ENCODE measurements at places on chromosomes 13 and 19. TPM values are rescaled to one million over a fixed set of nuclear protein-coding genes. Genes with fewer than 3 reads are reported as not detected.
A peak's percentile ranks its signal among the peaks of the same experiment; 100 is the strongest.

Gene DAND5
- total RNA-seq = not detected

Gene CARS2
- 60.9 TPM for total RNA-seq

Gene APC2
- total RNA-seq = 1.7 TPM

Gene PAK4
- 22.9 TPM for total RNA-seq

Gene CTXN1
- 4.1 TPM for total RNA-seq

Gene SRRM5
- 0.84 TPM for total RNA-seq

Gene COL4A1
- 385 TPM for total RNA-seq

Gene MYH14
- 15.3 TPM for total RNA-seq

Gene KL
- total RNA-seq = 6.9 TPM

Gene ZNF317
- total RNA-seq = 18.6 TPM

Gene KLK3
- not detected for total RNA-seq

DNA sequence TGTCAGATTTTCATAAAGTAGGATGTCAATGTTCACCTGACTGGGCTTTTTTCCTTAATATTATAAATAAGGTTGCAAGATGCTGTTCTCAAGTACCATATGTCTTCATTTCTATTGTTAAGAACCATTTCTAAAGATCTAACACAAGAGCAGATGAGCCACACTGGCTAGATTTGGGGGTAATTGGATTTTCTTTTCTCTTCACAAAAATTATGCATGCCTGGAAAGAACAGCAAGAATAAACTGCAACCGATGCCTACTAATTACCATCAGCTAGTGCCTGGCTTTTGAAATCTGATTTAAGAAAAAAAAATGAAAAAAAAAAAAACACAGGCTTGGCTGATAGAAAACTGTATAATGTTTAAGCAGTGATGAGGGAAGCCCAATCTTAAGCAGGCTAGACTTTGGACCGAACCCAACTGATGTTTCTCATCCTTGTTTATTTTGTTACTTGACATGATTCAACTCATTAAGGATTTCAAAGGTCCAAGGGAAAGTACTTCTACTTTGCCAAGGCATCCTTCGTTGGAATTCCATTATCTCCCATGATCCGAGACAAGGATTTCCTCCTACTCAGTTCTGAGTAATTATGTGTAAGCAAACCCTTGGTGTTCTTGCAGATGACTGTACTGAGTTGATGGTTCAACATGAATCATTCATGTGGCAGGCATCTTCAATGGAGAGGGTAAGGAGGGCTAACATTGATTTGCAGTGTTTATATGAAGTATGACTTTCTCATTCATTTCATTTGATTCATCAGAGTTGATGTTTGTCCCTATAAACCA lies 300.5 kb downstream of the SPRY2 start:
- no peak overlapping the region for H3K27ac ChIP-seq
- DNase-seq = no peak
- H3K36me3 ChIP-seq = no peaks in the 10 kb centered on the region
- peaks cover 27% of the 10 kb centered on the region for H3K4me1 ChIP-seq
- H3K27me3 ChIP-seq = no peaks in the 10 kb centered on the region

DNA sequence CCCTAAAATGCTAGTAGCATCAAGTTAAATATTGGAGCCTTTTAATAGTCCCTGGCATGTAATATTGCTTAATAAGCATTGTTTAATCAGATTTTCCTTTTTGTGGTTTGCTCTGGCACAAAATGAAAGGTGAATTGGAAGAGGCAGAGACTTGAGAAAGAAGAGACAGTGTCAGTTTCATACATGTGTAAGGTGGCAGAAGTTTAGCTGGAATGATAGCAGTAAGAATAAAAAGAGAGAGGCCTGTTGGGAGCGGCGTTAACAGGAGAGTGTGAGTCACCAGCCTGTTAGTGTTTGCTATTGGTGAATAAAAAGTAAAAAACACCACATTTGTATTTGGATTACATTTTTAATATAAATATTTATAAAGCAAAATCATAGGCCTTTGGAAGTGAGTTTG lies 145.3 kb downstream of the PDS5B start:
- H3K4me1 ChIP-seq = peaks cover 8% of the 10 kb centered on the region
- H3K27me3 ChIP-seq = no peaks in the 10 kb centered on the region
- no peak for DNase-seq
- no peaks in the 10 kb centered on the region for H3K36me3 ChIP-seq
- H3K27ac ChIP-seq = no peak overlapping the region

DNA sequence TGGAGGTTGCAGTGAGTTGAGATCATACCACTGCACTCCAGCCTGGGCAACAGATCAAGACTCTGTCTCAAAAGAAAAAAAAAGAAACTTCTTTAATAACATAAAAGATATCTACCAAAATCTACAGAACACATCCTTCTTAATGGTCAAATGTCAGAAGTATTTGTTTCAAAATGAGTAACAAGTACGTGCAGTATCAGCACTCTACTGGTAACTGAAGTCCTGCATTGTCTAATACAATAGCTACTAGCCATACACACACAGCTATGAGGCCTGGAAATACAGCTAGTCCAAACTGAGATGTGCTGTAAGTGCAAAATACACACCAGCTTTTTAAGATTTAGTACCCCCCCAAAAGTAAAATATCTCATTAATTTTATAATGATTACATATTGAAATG lies 88.1 kb downstream of the TSC22D1 start:
- DNase-seq = no peak
- no peak overlapping the region for H3K4me3 ChIP-seq
- H3K27me3 ChIP-seq = no peaks in the 10 kb centered on the region
- H3K36me3 ChIP-seq = no peaks in the 10 kb centered on the region
- no peak overlapping the region for H3K27ac ChIP-seq

GRCh38 chr13:51881296-51881695 lies 19.5 kb downstream of the CCDC70 start:
- H3K27ac ChIP-seq = no peak overlapping the region
- no peak for DNase-seq
- no peaks in the 10 kb centered on the region for H3K36me3 ChIP-seq
- H3K4me3 ChIP-seq = no peak overlapping the region
- no peaks in the 10 kb centered on the region for H3K4me1 ChIP-seq
- no peaks in the 10 kb centered on the region for H3K27me3 ChIP-seq

DNA sequence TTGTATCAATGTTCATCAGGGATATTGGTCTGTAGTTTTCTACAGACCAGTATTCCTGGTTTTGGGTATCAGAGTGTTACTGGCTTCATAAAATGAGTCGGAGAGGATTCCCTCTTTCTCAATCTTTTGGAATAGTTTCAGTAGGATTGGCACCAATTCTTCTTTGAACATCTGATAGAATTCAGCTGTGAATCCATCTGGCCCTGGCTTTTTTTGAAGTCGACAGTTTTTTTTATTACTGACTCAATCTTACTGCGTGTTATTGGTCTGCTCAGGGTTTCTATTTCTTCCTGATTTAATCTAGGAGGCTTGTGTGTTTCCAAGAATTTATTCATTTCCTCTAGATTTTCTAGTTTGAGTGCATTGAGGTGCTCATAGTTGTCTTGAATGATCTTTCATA lies 11.4 kb downstream of the TEX26 start:
- no peaks in the 10 kb centered on the region for H3K36me3 ChIP-seq
- no peak for DNase-seq
- no peaks in the 10 kb centered on the region for H3K27me3 ChIP-seq
- H3K27ac ChIP-seq = no peak overlapping the region

- H3K4me1 ChIP-seq = peaks cover 44% of the 10 kb centered on the region
- H3K27ac ChIP-seq = no peak overlapping the region
- peaks cover 95% of the 10 kb centered on the region for H3K27me3 ChIP-seq
- H3K36me3 ChIP-seq = no peaks in the 10 kb centered on the region
Observed at GRCh38 chr13:99976575-99976974, 5.0 kb upstream of the ZIC5 start.

- no peak for DNase-seq
- no peak overlapping the region for H3K4me3 ChIP-seq
- no peaks in the 10 kb centered on the region for H3K36me3 ChIP-seq
- no peaks in the 10 kb centered on the region for H3K4me1 ChIP-seq
- H3K27me3 ChIP-seq = no peaks in the 10 kb centered on the region
Observed at GRCh38 chr19:30856376-30856775, 484.2 kb downstream of the ZNF536 start.

- no peaks in the 10 kb centered on the region for H3K36me3 ChIP-seq
- H3K4me1 ChIP-seq = peaks cover 18% of the 10 kb centered on the region
- DNase-seq = no peak
- H3K4me3 ChIP-seq = no peak overlapping the region
- no peak overlapping the region for H3K27ac ChIP-seq
Observed at GRCh38 chr19:50654882-50655281, 5.6 kb downstream of the C19orf81 start.

- H3K27me3 ChIP-seq = no peaks in the 10 kb centered on the region
- peaks cover 100% of the 10 kb centered on the region for H3K36me3 ChIP-seq
- no peak overlapping the region for H3K4me3 ChIP-seq
- H3K27ac ChIP-seq = no peak overlapping the region
Observed at GRCh38 chr19:11018179-11018578, 57.3 kb downstream of the SMARCA4 start.

DNA sequence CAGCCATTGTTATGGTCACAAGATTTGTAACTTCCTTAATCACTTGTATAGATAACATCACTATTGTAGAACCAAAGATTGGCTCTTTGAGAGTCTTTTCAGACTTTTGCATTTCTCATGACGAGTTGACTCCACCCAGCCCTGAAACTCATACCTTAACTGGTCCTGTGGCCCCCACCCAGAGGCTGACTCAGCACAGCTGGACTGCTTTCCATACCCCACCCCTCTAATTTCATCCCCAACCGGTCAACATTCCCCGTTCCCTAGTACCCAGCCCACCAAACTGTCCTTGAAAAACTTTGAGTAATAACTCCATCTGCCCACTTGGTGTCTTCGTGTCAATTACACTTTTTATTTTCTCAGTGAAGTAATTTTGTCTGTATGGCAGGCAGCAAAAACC lies 32.1 kb upstream of the SLITRK1 start:
- H3K27ac ChIP-seq = no peak overlapping the region
- H3K36me3 ChIP-seq = no peaks in the 10 kb centered on the region
- H3K4me3 ChIP-seq = no peak overlapping the region
- H3K27me3 ChIP-seq = no peaks in the 10 kb centered on the region
- no peak for DNase-seq

DNA sequence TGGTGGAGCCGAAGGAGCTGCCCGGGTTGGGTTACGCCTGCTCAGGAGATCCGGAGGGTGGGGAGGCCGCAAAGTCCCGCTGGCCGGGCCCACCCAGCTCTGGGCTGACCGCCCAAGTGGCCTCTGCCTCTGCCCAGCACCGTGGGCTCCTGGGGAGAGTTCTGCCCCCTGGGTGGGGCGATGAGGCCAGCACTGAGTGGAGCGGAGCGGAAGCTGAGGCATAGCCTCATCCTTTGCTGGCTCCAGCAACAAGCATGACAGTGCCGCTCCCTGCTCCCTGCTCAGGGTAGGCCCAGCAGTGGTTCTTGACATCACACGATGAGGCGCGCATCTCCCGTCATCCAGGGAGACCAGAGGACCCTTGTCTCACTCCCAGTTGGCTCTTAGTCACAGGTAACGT lies 22.5 kb downstream of the CCDC8 start:
- DNase-seq = no peak
- H3K36me3 ChIP-seq = peaks cover 10% of the 10 kb centered on the region
- H3K27me3 ChIP-seq = no peaks in the 10 kb centered on the region
- no peak overlapping the region for H3K4me3 ChIP-seq

- no peak overlapping the region for H3K4me3 ChIP-seq
- H3K4me1 ChIP-seq = no peaks in the 10 kb centered on the region
- DNase-seq = no peak
- no peaks in the 10 kb centered on the region for H3K36me3 ChIP-seq
- H3K27ac ChIP-seq = no peak overlapping the region
- no peaks in the 10 kb centered on the region for H3K27me3 ChIP-seq
Observed at GRCh38 chr19:57338877-57339276, 12.2 kb upstream of the ZNF304 start.

DNA sequence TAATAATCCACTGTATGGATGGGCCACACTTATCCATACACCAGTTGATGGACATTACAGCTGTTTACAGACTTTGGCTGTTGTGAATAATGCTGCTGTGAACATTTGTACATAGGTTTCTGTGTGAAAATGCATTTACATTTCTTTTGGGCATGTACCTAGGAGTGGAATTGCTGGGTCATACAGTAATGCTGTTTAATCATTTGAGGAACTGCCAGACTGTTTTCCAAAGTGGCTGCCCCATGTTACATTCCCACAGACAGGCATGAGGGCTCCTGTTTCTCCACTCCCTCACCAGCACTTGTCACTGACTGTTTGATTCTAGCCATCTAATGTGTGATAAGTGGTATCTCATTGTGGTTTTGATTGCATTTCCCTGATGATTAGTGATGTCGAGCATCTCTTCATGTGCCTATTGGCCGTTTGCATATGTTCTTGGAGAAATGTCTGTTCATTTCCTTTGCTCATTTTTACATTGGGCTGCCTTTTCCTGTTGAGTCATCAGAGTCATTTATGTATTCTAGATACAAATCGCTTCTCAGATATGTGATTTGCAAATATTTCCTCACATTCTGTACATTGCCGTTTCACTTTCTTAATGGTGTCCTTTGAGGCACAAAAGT lies 12.8 kb downstream of the TMEM255B start:
- H3K36me3 ChIP-seq = peaks cover 24% of the 10 kb centered on the region
- no peak overlapping the region for H3K4me3 ChIP-seq
- H3K27ac ChIP-seq = no peak overlapping the region
- H3K4me1 ChIP-seq = no peaks in the 10 kb centered on the region

GRCh38 chr13:36275190-36276002 lies 22.2 kb downstream of the CCDC169 start:
- no peaks in the 10 kb centered on the region for H3K27me3 ChIP-seq
- peak; percentile 83 for DNase-seq
- H3K36me3 ChIP-seq = no peaks in the 10 kb centered on the region
- no peaks in the 10 kb centered on the region for H3K4me1 ChIP-seq

Data from tibial nerve (tissue), 4 donors.